Stimulated activated CD8-positive, alpha-beta memory T cell treated with anti-CD3 and anti-CD28 coated beads, Interleukin-4, amount 100 ng/mL, for 1 hour (primary cell): ENCODE measurements at places on chromosomes 5 and 9.

DNA sequence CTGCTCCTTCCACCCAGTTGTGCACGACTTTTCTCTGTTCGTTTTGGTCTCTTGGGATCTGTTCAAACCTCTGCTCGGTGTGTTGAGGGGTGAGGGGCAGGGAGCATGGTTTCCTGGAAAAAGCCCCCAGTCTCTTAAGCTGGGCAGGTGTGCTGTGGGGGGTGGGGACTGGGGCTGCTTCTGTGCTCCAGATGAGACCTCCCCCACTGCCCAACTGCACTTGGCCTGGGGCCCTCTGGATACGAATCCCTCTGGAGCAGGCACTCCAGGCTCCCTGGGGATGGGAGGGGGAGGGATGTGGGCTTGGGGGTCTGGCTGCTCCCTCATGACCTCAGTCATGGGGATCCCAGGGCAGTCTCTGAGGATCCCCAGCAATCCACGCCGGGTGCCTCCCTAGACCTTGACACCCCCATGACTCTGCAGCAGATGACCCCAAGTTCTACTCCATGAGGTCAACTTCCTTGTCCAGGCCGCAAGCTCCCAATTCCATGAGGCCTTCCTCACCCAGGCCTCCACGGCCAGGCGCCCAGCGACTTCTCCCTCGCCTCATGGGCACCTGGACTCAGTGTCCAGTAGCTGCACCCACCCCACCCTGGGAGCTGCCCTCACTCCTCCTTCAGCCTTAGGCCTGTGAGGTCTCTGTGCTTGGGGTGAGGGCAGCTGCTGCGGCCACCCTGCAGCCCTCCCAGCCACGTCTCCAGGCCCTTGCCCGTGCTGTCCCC is 5.9 kb upstream of the AHRR start:
- no peak for DNase-seq

GRCh38 chr9:83646500-83647239 is 23.7 kb downstream of the IDNK start:
- no peak for DNase-seq

DNA sequence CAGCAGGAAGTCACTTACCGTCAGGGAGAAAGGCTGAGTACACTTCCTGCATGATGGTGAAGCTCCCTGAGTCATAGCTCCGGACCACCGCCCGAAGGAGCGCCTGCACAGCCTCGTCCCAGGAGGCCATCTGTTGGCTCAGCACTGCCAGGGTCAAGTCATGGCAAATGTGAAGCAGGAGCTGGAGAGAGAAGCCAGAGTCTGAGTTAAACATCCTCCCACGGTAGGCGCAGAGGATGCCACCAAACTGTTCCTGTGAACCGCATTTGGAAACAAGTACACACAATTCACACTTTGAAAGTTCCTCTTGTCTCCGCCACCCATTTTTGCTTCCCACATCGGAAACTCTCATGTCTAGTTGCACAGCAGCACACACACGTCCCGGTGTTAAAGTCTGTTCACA is 33.9 kb downstream of the CNOT8 start:
- DNase-seq, result no peak

- no peak for DNase-seq
Observed at GRCh38 chr5:171676286-171676944, 109.2 kb upstream of the SMIM23 start.

GRCh38 chr9:123946101-123946821 is 16.3 kb upstream of the DENND1A start:
- DNase-seq, result no peak

GRCh38 chr5:109529520-109529919 is 119.7 kb upstream of the PJA2 start:
- no peak for DNase-seq

DNA sequence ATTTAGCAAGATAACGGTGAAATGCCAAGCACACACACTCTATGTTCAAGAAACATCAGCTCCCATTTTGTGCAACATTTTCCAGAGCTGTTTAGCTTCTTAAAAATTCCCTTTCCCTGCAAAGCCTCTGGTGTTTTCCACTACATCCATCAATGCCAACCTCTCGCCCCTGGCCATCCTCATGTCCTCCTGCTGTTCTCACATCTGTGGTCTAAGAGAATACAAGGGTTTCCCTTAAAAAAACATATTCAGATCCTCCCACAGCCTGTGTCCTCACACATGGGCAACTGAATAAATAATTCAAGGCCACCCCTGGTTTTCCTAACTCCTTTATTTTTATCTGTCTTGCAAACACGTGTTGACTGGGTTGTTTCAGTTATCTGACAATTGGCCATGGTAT is 70.3 kb downstream of the PAPPA start:
- no peak for DNase-seq

DNA sequence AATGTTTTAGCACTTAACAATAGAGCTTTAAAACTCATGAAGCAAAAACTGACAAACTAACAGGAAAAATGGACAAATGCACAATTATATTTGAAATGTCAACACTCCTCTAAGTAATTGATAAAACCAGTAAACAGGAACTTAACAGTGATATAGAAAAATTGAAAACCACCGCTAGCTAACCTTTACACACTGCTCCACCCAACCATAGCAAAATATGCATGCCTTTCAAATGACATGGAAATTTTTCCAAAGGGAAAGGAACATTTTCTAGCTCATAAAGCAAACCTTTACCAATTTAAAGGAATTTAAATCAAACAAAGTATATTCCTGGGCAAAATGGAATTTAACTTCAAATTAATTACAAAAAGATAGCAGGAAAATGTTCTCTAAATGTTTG is 109.2 kb downstream of the ADAMTS19 start:
- DNase-seq, result no peak

GRCh38 chr5:15384176-15384575 is 115.8 kb upstream of the FBXL7 start:
- no peak for DNase-seq

DNA sequence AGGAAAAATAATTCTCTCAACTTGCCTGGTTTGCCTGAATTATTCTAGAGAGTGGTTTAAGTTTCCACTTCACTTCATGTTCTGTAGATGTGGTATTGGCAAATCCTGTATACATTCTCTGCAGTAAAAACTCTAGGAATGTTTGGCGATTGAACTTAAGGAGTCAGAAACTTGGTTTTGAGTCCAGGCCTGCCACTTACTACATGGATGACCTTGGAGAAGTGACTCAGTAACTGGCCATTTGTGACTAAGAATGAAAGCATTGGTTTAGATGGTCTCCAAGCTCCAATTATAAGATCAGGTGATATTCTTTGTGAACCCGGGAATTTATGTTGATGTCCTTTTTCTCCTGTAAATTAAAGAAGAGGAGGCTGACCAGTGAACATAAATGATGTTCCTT is 233.8 kb downstream of the GAS1 start:
- no peak for DNase-seq

GRCh38 chr5:179165421-179166170 is 105.4 kb downstream of the ZNF354C start:
- no peak for DNase-seq

GRCh38 chr5:159341906-159342310 is 11.6 kb upstream of the IL12B start:
- peak; percentile 42 for DNase-seq

- DNase-seq, result no peak
Observed at GRCh38 chr9:91360551-91361290, 997 bp downstream of the AUH start.

GRCh38 chr5:74192606-74193299 is 447.8 kb downstream of the ENC1 start:
- no peak for DNase-seq

DNA sequence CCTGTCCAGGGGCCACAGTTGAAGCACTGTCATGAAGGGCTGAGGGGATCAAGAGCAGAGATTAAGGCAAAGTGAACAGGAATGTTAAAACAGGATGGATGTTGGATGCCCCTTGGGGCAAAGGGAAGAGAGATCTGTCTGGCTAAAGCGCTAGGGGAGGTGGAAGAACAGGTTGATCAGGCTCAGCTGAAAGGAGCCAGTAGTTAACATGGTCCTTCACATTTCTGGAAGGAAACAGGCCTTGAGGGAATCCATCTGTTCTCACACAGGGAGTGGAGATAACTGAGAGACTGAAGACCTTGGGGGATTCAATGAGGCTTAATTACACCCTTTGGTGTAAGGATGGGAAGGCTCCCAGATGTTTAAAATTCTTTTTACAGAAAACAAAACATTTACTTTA is 5.8 kb downstream of the HAPLN1 start:
- no peak for DNase-seq

DNA sequence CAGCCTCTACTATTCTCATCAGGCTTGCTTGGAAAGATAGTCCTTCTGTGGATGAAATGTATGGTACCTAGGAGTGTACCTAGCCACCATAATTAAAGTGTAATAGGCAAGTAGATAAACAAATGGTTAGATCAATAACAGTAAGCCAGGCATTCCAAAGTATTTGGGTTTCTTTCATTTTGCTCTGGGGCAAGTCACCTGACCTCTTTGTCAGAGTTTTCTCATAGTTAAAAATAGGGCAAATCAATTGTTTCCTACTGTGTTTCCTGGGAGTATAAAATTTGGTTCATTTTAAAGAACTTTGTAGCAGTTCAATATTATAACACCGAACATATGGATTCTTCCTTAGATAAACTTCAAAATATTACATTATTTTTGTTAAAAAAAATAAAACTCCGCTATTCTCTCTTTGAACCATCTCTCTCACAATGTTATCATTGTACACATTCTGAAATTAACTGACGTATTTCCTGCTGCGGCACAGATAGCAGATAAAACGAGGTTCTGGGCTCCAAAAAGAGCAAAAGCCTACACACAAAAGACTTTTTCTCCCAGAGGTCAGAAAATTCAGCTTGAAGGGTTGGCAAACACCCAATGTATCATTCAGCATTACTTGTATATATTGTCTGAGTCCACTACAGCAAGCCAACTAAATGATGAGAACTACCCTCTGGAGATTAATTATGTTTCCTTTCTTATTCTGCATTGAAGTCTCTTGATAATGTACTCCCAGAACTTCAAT is 267.9 kb downstream of the COX7C start:
- DNase-seq, result no peak

DNA sequence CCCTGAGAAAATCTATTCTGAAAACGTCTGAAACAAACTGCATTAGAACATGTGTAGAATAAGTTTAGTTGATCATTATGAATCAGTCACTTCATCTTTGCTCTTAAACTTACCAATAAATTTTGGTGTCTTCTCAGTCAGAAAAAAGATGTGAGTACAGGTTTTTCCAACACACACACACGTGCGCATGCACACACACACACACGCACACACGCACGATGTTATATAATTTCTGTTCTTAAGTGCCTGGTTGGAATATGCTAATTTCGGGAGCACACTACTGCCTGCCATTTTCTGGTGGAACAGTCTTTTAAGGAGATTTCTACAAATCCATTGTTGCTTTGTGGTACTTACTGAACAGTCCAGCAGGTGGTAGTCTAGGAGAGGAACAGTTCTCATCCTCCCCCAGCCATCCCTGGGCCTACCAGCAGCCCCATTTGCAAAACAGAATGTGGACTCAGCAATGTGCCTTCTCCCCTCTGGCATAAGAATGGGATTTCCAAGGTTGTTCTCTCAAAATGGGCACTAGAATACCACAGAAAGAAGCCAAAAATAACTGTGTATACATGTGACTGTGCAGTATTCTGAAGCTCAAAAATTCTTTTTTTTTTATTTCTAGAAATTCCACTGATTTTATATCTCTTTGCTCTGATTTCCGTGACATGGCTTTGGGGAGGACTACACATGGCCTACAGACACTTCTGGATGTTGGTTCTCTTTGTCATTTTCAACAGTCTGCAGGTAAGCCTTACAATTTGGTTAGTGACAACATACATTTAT is 281.3 kb downstream of the ARRDC3 start:
- DNase-seq, result peak; percentile 6

- no peak for DNase-seq
Observed at GRCh38 chr9:127971357-127972235, 9.2 kb downstream of the EEIG1 start.

DNA sequence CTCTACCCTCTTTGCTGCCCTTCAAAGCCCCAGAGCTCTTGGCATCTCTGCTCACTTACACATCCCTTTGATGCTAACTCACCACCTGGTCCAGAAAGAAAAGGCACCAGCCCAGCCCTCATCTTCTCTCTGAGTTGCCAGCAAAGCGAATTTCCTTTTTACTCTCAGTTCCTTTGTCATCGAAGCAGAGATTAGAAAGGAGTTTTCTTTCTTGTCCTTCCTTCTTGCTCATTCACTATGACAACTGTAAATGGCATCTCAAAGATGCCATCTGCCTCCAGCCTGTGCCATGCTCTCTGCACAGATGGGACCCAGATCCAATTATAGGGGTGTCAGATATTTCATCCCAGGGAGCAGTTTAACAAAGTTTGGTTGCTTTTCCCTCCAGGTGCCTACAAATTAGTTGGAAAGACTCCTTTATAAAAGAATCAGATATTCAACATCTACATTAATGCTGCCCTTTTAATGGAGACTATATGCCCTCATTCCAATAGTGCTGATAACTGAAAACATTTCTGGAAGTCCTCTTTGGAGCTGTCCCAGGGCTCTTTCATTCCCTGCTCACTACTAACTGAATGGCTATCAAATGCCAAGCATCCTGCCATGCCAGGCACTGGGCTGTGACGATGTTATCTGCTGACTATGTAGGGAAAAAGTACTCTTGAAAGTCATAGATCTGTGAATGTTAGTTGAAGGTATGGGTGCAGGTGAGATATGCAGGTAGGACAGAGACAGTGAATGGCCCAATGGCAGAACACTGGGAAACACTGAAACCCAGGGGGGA is 58.9 kb downstream of the SUSD1 start:
- DNase-seq, result no peak

DNA sequence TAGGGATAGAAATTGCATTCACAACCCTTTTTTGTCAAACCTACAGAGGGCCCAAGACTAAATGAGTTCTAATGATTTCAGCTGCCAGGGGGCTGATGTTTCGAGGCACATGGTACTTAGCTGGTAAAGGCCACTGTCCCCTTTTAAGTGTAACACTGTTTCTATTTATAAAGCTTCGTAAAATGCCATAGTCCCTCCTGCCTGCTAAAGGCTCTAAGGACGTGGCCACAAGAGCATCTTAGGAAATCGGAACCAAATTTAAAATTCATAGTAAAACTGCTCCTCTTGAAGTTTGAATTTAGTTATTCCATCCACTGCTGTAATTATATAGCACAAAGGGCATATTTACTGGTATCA is 170.3 kb upstream of the WWC1 start:
- DNase-seq, result no peak

GRCh38 chr9:133737071-133737773 is 930 bp downstream of the SARDH start:
- no peak for DNase-seq

DNA sequence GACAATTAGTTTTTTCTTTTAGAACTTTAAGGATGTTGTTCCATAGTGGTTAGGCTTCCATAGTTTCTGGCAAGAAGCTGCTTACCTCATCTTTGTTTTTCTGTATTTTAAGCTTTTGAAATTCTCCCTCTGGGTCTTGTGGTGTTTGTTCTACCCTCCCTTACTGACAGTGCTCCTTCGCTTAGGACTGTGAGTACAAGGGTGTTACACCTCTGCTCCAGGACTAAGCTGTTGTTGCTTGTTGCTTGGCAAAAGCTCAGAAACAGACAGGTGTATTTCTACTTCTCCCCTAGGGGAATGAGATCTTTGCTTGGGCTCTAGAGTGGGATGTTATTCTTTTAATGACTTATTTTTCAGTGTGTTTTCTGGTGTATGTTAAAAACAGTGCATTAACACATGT is 225.2 kb downstream of the WDR70 start:
- no peak for DNase-seq
